Activated CD8-positive, alpha-beta memory T cell treated with anti-CD3 and anti-CD28 coated beads for 24 hours (primary cell): ENCODE measurements at places on chromosomes 16 and 17.

- peak; percentile 92 for DNase-seq
These were observed 9.2 kb upstream of the CD300A start for GRCh38 chr17:74457146-74457819.

DNA sequence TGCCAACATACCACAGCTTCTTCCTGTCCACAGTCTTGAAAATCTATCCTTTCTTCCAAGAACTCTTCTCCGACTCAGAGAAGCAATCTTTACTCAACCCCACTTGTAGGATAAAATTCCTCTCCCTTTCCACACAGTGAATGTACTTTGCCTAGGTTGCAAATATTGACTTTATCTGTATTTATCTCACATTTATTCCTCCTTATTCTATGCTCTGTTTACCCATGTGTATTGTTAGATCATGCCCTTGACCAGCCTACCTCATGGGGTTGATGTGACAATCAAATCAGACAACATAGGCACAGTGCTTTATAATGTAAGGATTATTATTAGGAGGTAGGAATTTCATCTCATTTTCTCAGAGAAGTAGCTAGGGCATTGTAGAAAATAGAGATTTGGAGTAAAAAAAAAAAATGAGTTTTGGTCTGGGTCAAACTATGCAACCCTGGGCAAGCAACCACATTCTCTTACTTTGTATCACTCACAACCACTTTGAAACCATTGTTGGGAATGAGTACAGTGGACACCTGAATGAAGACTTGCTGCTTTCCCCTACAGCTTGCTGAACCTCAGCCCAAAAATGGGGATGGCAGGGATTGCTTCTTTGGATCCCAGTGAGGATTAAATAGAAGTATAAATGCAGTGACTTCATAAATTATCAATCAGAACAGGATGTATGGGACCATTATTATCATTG, 9.1 kb upstream of the SLC35B1 start:
- DNase-seq, result no peak

- DNase-seq, result peak; percentile 74
These were observed 1.8 kb downstream of the NOXO1 start for GRCh38 chr16:1979271-1980029.

GRCh38 chr17:73470316-73470826, 158.6 kb upstream of the CDC42EP4 start:
- no peak for DNase-seq

DNA sequence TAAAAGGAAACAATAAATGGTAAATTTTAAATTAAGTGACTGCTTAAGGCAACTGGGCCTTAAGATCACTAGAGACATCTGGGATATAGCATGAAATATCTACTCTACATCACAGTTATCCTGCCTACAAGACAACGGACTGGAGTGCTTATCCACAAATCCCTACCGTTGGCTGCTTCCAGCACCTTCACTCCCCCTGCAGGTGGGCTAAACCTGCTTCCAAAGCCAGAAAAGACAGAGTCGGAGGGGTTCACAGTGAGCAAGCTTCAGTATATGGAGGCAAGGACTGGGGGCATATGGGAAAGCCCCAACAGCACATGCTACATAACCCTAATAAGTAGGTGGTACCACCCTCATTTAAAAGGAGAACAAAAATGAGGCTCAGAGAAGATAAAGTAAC, 45.3 kb downstream of the GRIN2A start:
- no peak for DNase-seq

DNA sequence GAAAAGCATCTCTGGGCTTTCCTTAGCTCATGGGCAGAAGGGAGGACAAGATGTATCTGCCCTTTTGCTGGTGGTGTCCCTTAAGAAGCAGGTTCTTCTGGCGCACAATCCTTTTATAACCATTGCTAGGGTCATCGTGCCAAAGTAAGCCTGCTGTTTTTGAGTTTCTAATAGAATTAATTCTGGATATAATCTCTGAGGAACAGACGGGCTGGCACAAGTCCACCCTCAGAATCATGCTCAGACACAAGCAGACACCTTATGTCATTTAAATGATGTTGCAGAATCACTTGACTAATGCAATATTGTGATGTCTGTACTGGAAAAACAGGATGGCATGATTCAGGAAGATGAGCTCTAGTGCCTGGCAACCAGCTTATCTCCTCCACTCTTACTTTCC, 18.8 kb upstream of the MMD start:
- no peak for DNase-seq

DNA sequence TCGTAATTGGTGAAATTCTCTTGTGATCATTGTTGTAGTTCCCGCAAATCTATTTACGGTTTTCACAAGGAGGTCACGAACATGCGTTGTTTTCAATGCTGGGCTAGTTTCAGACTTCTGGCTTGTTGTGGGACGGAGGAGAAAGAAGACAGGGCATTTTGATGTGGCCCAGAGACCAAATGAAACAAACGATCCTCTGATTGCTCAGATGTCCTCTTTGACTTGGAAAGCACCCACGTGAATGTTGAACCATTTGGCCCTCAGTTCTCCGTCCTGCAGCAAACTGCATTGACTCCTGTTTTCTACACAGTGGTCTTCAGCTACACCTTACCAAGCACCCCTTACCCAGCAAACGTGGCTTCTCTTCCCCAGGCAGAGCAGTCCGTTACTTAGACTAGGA, 391.0 kb downstream of the WWOX start:
- no peak for DNase-seq

- DNase-seq, result no peak
These were observed 63.4 kb downstream of the BRIP1 start for GRCh38 chr17:61799812-61800484.

DNA sequence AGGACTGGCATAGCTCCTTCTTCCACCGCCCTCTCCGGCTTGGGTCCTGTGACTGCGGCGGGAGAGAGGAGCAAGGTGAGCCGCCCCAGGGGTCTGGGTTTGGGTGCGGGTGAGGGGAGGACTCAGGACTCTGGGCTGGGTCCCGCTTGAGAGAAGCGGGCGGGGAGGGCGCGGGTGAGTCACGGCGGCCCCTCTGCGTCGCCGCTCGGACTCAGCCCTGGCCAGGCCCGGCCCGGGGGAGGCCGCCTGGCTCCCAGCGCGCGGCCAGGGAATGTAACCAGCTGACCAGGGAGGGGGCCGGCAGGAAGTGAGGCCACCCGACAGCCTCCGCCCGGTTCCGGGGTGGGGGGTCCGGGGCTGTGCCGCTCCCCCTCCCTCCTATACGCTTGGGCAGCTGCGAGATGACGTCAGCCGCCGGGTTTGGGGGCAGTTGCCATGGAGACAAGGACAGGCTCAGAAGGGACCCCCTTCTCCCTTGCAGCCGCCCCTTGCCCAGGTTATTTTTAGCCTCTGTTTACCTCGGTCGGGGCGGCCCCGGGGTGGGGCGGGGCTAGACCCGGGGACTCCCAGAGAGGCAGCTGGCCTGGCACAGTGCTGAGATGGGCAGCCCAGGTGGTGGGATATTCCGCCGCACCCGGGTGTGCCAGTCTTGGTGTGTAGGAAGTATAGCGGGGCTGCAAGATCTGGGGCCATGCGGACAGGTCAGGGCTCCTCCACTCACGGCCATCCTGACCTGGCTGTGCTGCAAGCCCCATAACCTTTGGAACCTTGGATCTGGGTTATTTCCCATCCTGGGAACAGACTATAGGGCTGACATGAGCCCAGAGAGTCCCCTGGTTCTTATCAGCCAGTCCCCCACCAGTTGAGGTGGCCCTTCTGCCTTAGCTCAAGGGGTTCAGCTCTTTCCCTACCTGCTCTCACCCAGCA, 1.6 kb downstream of the RIPOR1 start:
- no peak for DNase-seq

DNA sequence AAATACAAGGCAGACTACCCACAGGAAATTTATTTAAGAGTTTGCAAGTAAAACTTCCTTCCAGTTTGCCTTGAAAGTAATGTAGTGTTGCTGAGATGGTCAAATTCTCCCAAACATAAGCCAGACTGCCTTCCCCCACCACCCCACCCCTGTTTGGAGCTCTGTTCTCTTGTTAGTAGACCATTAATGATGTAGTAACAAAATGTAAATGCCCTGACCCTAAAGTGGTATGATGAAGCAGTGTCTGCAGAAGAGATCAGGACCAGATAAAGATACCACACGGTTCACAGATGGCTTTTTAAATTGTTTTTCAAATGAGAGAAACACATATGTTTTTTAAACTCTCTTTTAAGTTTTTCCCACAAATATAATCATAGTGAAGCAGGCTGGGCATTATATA, 136.4 kb upstream of the TMEM97 start:
- no peak for DNase-seq

- DNase-seq, result no peak
These were observed 100.2 kb downstream of the C16orf78 start for GRCh38 chr16:49473773-49474172.

- no peak for DNase-seq
These were observed 51.5 kb upstream of the NLK start for GRCh38 chr17:27990979-27991378.

GRCh38 chr17:32807577-32807976, 69.3 kb downstream of the MYO1D start:
- DNase-seq, result no peak

- DNase-seq, result no peak
These were observed 952 bp downstream of the BMERB1 start for GRCh38 chr16:15435216-15435864.

DNA sequence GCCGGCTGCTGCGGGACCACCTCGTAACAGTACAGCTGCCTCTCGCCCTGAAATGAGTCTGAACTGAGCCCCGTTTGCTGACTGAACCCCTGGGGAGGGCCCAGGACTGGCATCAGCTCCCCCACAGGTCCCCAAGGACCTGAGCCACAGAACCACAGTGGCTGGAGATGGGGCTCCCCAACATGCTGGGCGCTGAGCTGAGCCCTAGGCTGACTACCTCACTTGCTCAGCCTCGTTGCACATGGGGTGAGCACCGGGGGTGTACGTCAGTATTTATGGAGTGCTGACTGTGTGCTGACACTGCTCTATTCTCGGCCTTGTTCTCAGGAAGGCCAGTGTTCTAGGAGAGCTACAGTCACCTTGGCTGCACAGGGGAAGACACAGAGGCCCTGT, 6.6 kb upstream of the VASN start:
- DNase-seq, result no peak

GRCh38 chr16:56294579-56294978, 103.3 kb downstream of the GNAO1 start:
- DNase-seq, result no peak

DNA sequence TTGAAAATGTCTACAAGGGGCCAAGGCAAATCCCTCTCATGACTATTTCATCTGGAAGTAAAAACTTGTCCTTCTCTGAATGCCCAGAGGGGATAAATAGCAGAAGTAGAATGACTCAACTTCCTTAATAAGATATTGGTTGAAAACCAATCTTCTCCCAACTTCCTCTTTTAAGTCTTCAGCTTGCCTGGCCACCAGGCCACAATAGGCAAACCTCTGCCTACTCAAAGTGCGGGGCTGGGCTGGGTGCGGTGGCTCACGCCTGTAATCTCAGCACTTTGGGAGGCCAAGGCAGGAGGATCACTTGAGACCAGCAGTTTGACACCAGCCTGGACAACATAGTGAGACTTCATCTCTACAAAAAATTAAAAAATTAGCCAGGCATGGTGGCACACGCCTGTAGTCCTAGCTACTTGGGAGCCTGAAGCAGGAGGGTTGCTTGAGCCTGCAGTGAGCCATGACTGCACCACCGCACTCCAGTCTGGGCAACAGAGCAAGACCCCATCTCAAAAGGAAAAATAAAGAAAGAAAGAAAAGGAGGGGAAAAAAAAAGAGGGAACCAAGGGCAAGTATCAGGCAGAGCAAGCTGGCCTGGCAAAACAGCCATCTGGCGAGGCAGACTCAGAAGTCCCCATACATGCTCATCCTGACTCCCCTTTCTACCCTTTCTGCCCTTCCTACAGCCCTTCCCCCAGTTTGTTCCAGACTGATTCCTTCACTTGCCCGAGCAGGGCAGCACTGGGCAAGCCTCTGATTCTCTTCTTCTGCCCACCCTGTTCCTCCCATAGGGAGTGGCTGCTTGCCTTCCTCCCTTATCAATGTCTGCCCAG, 20.6 kb downstream of the MAP3K14 start:
- no peak for DNase-seq

- DNase-seq, result no peak
These were observed 906.9 kb upstream of the SOX9 start for GRCh38 chr17:71213936-71214335.

DNA sequence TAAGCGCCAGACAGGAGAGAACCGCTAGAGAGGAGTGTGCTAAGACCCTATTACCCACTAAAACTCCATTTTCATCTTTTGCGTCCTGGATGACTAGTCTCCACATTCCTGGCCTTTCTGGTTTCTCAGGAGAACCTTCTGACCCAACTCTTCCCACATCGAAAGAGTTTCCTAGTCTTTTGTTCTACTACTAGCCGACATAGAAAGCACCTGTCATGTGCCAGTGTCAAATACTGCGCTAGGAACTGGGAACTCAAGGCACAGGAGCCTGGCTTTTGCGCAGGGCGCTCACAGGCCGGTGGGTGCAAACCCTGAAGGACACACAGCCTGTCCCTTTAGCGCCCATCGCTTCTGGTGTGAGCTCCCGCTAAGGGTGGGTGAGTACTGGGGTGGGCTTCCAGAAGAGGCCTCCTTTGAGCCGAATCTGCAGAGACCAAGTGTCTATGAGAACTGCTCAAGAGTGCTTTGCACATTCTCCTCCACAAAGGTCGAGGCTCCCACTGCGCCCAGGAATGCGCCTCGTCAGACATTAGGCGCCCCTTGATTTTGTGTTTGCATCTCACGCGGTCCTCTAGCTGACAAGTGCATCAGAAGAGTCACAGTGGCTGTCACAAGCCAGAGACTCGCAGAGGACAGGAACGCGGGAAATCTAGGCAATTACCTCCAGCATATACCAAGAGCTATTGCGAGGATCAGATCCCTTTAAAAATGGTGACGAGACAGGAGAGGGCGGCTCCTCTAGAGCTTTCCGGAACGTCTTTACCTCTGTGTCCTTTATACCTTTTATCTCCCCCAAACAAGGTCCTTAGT, 2.0 kb upstream of the PSMB3 start:
- peak; percentile 67 for DNase-seq

DNA sequence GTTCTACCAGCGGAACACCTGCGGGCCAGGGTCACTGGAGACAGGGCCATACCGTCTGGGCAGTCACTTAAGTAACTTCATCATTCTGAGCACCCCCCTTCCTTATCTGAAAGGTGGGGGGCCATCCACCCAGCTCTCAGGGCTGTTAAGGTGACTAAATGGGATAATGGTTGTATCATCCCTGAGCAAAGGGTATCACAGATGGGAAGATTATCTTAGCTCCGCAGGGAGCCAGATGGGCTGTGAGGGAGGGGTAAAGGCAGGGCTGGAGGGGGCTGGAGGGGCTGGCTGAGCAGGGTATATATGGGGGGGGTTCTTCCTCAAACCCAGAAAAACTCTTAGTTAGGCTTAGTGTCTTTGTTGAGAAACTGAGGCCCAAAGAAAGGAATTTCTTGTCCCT, 2.9 kb upstream of the CACNA1G start:
- no peak for DNase-seq

- DNase-seq, result no peak
These were observed 13.5 kb downstream of the CACNA1G start for GRCh38 chr17:50573866-50574611.
